ENCODE measurements at places on chromosomes 11 and 22. TPM values are rescaled to one million over a fixed set of nuclear protein-coding genes. Genes with fewer than 3 reads are reported as not detected.

GRCh38 chr11:103494491-103494890 is 385.3 kb downstream of the DYNC2H1 start:
- H3K36me3 ChIP-seq: no peaks in the 10 kb centered on the region
- H3K4me3 ChIP-seq: no peak overlapping the region
- no peaks in the 10 kb centered on the region for H3K4me1 ChIP-seq
- no peak for DNase-seq

DNA sequence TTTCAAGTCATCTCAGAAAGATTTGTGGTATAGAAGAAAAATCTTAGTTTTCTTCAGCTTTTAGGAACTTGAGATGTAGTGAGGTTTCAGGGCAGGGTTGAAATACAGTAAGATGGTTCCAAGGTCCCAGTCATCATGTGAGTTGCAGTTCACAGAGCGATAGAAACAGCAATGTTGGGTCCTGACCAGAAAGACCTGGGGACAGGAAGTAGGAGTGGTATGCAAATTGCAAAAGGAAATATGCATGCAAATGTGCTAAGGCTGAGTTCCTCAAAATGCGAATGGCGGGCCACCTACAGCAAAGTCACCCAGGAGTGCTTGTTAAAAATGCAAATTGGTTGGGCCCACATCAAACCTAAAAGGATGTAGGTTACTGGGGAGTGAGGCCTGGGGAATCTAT is 1032.7 kb upstream of the TENM4 start:
- no peak overlapping the region for H3K4me3 ChIP-seq
- no peaks in the 10 kb centered on the region for H3K4me1 ChIP-seq
- no peaks in the 10 kb centered on the region for H3K36me3 ChIP-seq
- H3K27ac ChIP-seq: no peak overlapping the region
- H3K27me3 ChIP-seq: no peaks in the 10 kb centered on the region

DNA sequence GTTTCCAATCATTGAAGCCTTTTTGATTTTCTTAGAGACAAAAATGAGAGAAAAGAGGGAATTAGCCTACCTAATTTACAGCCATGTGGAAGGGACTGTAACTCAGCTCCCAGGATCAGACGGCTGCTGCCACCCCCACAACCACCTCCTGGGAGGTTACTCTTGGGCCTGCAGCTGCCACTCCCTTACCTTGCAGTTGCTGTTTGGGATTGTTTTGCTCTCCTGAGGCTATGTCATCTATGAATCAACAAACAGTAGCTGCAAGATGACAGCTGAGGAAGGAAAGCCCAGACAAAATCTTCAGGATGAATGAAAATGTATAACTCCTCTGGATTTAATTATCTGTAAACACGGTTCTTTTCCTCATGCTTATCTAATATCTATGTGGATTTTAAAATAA is 28.0 kb upstream of the ZC3H12C start:
- no peak overlapping the region for H3K27ac ChIP-seq
- H3K36me3 ChIP-seq: no peaks in the 10 kb centered on the region
- no peaks in the 10 kb centered on the region for H3K27me3 ChIP-seq

DNA sequence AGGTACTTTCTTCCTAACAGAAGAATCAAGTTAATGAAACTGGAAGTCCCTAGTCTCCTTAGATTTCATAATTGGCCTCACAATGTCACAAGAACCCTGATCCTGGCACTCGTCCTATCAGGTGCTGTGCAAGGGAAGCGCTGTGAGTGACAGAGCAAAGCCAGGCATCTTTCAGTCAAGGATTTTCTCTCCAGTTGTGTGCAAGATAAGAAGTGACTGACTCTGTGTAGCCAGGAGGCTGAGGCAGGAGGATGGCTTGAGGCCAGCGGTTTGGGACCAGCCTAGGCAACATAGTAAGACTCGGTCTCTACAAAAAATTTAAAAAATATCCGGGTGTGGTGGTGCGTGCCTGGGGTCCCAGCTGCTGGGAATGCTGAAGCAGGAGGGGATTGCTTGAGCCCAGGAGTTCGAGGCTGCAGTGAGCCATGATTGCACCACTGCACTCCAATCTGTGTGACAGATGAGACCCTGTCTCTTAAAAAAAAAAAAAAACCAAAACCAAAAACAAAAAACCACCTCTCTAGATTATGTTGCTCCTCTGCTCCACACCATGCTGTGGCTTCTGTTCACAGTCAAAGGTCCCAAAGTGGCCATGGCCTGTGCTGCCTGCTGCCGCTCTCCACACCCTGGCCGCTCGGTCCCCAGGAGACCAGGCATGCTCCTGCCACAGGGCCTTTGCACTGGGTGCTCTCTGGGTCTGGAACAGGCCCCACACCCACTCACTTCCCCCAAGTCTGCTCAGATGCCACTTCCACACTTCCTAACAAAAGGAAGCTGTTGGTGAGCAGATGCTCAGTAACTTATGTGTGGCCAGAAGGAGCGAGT is 54.2 kb upstream of the CLDN5 start:
- peak overlapping the region; percentile 87 for H3K27ac ChIP-seq
- H3K4me3 ChIP-seq: no peak overlapping the region
- H3K36me3 ChIP-seq: no peaks in the 10 kb centered on the region

- no peak overlapping the region for H3K27ac ChIP-seq
- H3K4me3 ChIP-seq: no peak overlapping the region
- peaks cover 2% of the 10 kb centered on the region for H3K4me1 ChIP-seq
- H3K36me3 ChIP-seq: no peaks in the 10 kb centered on the region
Measured at GRCh38 chr22:48483764-48484528, 1343.7 kb downstream of the BRD1 start.

DNA sequence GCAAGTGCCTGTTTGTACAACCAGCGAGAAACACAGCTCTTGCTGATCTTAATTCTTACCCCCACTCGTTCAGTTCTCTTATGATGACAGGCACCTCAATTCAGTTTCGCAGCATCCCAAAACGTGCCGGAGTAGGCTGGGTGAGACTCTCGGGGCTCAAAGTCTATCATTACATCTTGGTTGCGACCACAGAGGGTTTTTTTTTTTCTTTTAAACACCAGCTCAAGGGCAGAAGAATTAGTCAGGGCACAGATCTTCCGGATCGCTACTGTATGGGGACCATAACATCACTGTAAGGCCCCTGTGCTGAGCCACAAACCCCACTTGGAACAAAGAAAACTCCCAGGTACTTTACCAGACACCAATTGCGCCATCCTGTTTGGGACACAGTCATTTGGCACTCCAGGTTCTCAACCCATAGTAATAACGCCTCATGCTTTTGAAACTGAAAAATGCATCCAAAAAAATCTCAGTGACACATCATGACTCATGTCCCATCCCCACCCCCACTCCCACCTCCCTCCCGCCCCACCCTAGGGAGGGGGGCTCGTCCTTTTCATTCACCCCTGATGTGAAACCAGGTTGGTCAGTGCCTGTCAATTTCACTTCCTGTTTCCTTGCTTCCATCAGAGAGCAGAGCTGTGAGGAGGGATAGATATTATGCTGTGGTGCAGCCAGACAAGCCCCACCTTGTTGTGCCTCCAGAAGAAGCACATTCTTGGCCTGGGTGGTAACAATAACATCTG is 41.0 kb upstream of the CD5 start:
- H3K36me3 ChIP-seq: no peaks in the 10 kb centered on the region
- H3K27ac ChIP-seq: no peak overlapping the region
- DNase-seq: no peak
- H3K27me3 ChIP-seq: no peaks in the 10 kb centered on the region
- no peaks in the 10 kb centered on the region for H3K4me1 ChIP-seq

DNA sequence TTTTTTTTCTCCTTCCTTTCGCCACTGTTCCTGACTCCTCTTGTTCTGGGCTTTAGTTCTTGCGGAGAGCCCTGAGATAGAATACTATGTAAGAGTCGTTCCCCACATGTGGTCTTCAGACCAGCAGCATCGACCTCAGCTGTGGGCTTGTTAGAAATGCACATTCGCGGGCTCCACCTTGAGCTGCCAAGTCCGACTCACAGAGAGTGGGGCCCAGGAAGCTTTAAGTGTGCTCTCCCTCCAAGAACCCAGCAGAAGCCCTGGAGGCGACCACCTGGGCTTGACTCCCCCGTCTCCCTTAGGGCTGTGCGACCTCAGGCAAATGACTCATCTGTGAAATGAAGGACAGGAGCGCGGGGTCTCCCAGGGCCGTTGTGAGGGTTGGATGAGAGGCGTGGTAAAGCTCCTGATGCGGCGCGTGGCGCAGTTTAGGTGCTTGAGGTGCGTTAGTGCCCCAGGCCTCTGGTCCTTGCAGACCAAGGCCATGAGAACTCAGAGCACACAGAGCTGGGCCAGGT is 18.8 kb downstream of the SAMM50 start:
- H3K27me3 ChIP-seq: no peaks in the 10 kb centered on the region
- DNase-seq: no peak
- no peak overlapping the region for H3K4me3 ChIP-seq
- H3K4me1 ChIP-seq: no peaks in the 10 kb centered on the region
- no peak overlapping the region for H3K27ac ChIP-seq
- peaks cover 26% of the 10 kb centered on the region for H3K36me3 ChIP-seq

DNA sequence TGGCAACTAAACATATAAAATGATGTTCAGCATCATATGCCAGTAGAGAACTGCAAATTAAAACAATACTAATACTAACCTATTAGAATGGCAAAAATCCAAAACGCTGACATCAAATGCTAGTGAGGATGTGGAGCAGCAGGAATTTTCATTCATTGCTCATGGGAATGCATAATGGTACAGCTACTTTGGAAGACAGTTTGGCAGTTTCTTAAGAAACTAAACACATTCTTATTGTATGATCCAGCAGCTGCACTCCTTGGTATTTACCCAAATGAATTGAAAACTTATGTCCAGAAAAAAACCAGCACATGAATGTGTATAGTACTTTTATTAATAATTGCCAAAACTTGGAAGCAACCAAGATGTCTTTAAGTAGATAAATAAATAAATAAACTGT is 258.0 kb downstream of the TENM4 start:
- no peaks in the 10 kb centered on the region for H3K36me3 ChIP-seq
- no peak for DNase-seq
- H3K27ac ChIP-seq: no peak overlapping the region
- H3K4me1 ChIP-seq: no peaks in the 10 kb centered on the region
- H3K4me3 ChIP-seq: no peak overlapping the region

- DNase-seq: peak; percentile 78
- H3K4me1 ChIP-seq: peaks cover 9% of the 10 kb centered on the region
- H3K4me3 ChIP-seq: no peak overlapping the region
- H3K27ac ChIP-seq: no peak overlapping the region
- H3K36me3 ChIP-seq: no peaks in the 10 kb centered on the region
Measured at GRCh38 chr11:30568931-30569330, 17.2 kb downstream of the MPPED2 start.

GRCh38 chr11:77410076-77410827 is 63.6 kb downstream of the PAK1 start:
- DNase-seq: no peak
- no peaks in the 10 kb centered on the region for H3K27me3 ChIP-seq
- H3K36me3 ChIP-seq: no peaks in the 10 kb centered on the region
- peaks cover 6% of the 10 kb centered on the region for H3K4me1 ChIP-seq
- H3K27ac ChIP-seq: no peak overlapping the region

DNA sequence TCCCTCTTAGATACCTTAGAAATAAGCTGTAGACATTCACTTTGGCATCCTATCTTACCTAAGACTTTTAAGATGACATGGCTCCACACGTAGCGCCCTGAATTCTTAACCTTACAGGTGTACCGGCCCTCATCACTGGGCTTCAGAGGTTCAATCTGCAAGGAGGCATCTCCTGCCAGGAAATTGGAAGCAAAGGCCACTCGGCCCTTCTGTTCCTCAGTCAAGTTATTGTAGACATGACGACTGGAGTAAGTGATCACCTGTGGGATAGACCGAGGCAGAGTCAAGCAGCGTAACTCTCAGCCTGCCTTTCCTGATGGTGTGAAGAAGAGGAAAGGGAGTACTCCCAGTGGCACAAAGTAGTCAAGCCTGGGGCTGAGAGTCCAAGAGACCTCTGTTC is 22.5 kb upstream of the HSPA8 start:
- H3K4me1 ChIP-seq: no peaks in the 10 kb centered on the region
- no peak overlapping the region for H3K27ac ChIP-seq
- no peak overlapping the region for H3K4me3 ChIP-seq
- no peaks in the 10 kb centered on the region for H3K27me3 ChIP-seq

DNA sequence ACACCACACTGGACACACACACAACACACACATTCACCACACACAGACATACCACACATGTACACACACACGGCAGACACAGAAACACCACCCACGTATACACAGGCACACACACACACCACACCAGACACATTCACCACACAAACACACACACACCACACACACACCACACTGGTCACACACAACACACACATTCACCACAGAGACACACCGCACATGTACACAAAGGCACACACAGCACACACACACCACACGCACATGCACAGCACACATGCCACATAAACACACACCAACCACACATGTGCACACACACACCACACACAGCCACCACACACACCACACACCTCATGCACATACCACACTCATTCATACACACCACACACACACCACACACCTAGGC is 84.2 kb upstream of the PRR5 start:
- H3K4me3 ChIP-seq: no peak overlapping the region
- no peak overlapping the region for H3K27ac ChIP-seq
- DNase-seq: no peak
- no peaks in the 10 kb centered on the region for H3K4me1 ChIP-seq
- H3K36me3 ChIP-seq: no peaks in the 10 kb centered on the region

DNA sequence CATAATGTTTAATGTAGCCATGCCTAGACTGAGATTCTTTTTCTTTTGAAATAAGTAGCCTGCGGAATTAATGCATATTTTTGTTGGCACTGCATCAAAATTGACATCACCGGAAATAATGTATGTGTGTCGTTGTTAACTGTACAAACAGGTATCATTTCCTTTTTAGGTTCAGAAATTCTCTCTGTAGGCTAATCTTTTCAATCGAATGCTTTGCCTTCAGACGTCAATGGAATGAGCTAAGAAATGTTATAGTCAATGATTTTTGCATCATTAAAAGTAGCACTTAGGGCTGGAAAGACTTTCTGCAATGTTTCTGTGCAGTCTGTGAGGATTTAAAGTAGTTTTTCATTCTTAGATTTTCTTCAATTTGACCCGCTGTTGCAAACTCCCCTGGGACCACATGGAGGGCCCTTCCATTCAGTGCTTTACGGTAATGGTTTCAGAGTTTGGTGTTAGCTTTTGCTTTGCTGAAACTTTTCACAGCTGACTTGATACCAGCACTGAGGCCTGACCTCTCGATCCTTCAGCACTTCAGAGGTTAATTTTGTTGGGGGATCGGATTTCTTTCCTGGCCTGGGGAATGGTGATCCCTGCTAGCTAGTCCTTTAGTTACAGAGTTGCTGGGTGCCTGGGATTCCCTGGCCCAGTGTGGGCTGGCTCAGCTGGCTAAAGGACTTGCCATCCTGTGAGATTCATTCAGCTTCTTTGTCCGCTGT is 137.8 kb downstream of the DBX1 start:
- H3K27ac ChIP-seq: no peak overlapping the region
- no peaks in the 10 kb centered on the region for H3K4me1 ChIP-seq
- DNase-seq: peak; percentile 74
- H3K4me3 ChIP-seq: no peak overlapping the region
- H3K36me3 ChIP-seq: no peaks in the 10 kb centered on the region

Gene KIRREL3
- total RNA-seq: 0.71 TPM

Gene KRTAP5-1
- not detected for total RNA-seq

Gene POLR2L
- total RNA-seq: 144 TPM

Gene SLC22A9
- total RNA-seq: not detected

Gene CRYBA4
- total RNA-seq: not detected

Gene SCGB1D4
- total RNA-seq: not detected

Gene SMTNL1
- not detected for total RNA-seq

Gene CHST1
- 1.8 TPM for total RNA-seq

Gene UBQLN3
- 0.28 TPM for total RNA-seq

Gene DEUP1
- total RNA-seq: 1.9 TPM

Gene SLC7A4
- total RNA-seq: 0.63 TPM

Gene CTSC
- 304 TPM for total RNA-seq
